Cerebellum (tissue), 4 donors: ENCODE measurements at places on chromosomes 7 and 10. TPM values are rescaled to one million over a fixed set of nuclear protein-coding genes. Genes with fewer than 3 reads are reported as not detected.

- DNase-seq = no peak
These were observed 31.6 kb downstream of the DYDC1 start for GRCh38 chr10:80324891-80325364.

The EBF3 gene
- total RNA-seq = 185 TPM

The AMZ1 gene
- 2.4 TPM for total RNA-seq

GRCh38 chr10:70692043-70692603, 19.8 kb downstream of the ADAMTS14 start:
- DNase-seq = no peak

- no peak for DNase-seq
These were observed 158.0 kb downstream of the TRIL start for GRCh38 chr7:28800150-28800549.

GRCh38 chr7:28155964-28156363, 24.6 kb downstream of the JAZF1 start:
- DNase-seq = no peak

GRCh38 chr10:131591936-131592335, 280.4 kb upstream of the TCERG1L start:
- DNase-seq = no peak

The AGR2 gene
- total RNA-seq = 1.9 TPM

DNA sequence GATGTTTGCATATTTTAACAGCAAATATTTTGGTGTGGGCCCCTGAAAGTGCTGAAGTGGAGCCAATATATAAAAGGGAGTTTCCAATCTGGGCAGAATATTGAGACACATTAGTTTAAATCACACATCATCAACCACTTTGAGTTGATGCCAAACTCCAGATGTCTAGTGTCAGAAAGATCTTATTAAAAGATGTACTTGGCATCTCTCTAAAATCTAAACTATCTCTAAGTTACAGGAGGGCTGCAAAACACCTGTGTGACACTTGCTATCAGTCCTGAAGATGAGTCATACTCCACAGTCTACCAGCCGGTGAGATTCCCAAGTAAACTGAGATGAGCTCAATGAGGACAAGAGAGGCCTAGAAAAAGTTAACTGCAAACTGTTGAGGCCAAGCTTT, 11.4 kb downstream of the JAZF1 start:
- no peak for DNase-seq

The CTBP2 gene
- 57.7 TPM for total RNA-seq

The GIMAP5 gene
- total RNA-seq = 3.8 TPM
